Progenitor cell of endocrine pancreas (in vitro differentiated cells): ENCODE measurements at places on chromosomes 13 and 19. TPM values are rescaled to one million over a fixed set of nuclear protein-coding genes. Genes with fewer than 3 reads are reported as not detected.

Gene CPAMD8
- 58.6 and 63.4 TPM in 2 replicates for total RNA-seq

- DNase-seq, result no peak
- no peak overlapping the region for H3K27ac ChIP-seq
- no peak overlapping the region for H3K4me3 ChIP-seq
- H3K27me3 ChIP-seq, result no peaks in the 10 kb centered on the region
- H3K4me1 ChIP-seq, result no peaks in the 10 kb centered on the region
Observed at GRCh38 chr13:112545856-112546255, 42.1 kb downstream of the TUBGCP3 start.

Gene NRTN
- 1.9 and 2.1 TPM in 2 replicates for total RNA-seq

GRCh38 chr13:113322043-113322461 lies 25.0 kb downstream of the LAMP1 start:
- no peak overlapping the region for H3K27ac ChIP-seq
- no peaks in the 10 kb centered on the region for H3K4me1 ChIP-seq

DNA sequence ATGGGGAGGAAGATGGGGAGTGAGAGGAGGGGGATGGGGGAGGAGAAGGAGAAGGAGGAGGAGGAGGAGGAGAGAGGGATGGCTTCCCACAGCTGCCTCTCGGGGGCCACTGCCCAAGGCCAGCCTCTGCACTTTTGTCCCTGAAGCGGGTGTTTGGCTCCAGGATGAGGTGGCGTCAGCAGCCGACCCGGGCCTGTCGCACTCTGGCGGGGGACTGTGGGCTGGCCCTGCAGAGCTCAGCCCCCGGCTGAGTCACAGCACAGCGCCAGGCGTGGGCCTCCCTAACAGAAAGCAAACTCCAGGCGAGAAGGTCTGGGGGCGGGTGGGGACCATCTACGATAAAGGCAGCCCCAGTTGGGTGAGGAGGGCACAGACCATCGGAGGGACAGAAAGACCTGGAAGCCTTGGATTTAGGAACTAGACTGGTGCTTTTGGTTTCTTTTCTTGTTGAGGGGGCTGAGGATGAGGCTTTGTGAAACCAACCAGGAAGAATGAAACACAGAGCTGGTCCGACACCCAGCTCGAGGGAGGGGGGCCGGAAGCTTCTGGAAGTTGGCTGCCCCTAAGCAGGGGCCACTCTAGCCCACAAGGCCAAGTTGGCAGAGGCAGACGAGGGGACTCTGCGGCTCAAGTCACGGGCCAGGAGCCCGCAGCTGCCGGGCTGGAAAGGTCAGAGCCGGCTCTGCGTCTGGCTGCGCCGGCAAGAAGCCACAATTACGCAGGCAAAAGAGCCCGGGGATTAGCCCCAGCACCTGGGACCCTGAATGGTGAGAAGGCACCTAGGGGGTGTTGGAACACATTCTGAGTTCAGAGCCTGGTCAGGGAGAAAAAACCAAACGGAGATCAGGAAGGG lies 18.2 kb downstream of the LSM4 start:
- peak overlapping the region; percentile 51 for H3K4me3 ChIP-seq
- peaks cover 9% of the 10 kb centered on the region for H3K36me3 ChIP-seq
- H3K4me1 ChIP-seq, result peaks cover 16% of the 10 kb centered on the region
- H3K27me3 ChIP-seq, result no peaks in the 10 kb centered on the region
- DNase-seq, result no peak
- peak overlapping the region; percentile 90 for H3K27ac ChIP-seq

Gene CAB39L
- 8.8 and 10.5 TPM in 2 replicates for total RNA-seq

Gene SKA3
- 14.3 and 16.2 TPM in 2 replicates for total RNA-seq

- peak overlapping the region; percentile 76 for H3K27ac ChIP-seq
- no peaks in the 10 kb centered on the region for H3K4me1 ChIP-seq
- H3K36me3 ChIP-seq, result peaks cover 76% of the 10 kb centered on the region
- H3K27me3 ChIP-seq, result no peaks in the 10 kb centered on the region
- no peak for DNase-seq
Observed at GRCh38 chr19:36514012-36514612, 14.0 kb downstream of the ZNF260 start.

Gene BEST2
- total RNA-seq, result not detected in 2 replicates

DNA sequence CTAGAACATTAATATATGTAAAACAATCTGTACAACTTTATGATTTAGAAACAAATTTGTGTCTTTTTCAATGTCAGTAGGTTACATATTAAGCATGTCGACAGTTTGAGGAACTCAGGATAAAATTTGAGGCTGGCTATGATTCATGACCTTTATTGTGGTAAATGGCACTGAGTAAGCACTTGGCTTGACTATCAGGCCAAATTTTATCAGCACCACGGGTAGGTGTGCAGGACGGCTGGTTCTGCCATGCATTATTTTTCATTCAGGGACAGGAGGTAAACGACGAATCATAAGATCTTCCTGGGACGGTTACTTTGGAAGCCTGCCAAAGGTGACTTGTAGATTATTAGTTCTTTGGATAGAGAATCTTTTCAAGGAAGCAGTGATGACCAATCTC lies 19.9 kb upstream of the CYP4F8 start:
- H3K27me3 ChIP-seq, result no peaks in the 10 kb centered on the region
- no peak overlapping the region for H3K27ac ChIP-seq
- no peak overlapping the region for H3K4me3 ChIP-seq
- no peaks in the 10 kb centered on the region for H3K4me1 ChIP-seq

GRCh38 chr19:45515081-45515624 lies 7.9 kb downstream of the VASP start:
- H3K36me3 ChIP-seq, result peaks cover 11% of the 10 kb centered on the region
- H3K27ac ChIP-seq, result no peak overlapping the region
- no peak overlapping the region for H3K4me3 ChIP-seq
- no peaks in the 10 kb centered on the region for H3K27me3 ChIP-seq
- H3K4me1 ChIP-seq, result peaks cover 4% of the 10 kb centered on the region

GRCh38 chr13:33079960-33080359 lies 63.7 kb downstream of the KL start:
- no peaks in the 10 kb centered on the region for H3K4me1 ChIP-seq
- no peak overlapping the region for H3K27ac ChIP-seq
- H3K27me3 ChIP-seq, result no peaks in the 10 kb centered on the region
- no peak for DNase-seq

DNA sequence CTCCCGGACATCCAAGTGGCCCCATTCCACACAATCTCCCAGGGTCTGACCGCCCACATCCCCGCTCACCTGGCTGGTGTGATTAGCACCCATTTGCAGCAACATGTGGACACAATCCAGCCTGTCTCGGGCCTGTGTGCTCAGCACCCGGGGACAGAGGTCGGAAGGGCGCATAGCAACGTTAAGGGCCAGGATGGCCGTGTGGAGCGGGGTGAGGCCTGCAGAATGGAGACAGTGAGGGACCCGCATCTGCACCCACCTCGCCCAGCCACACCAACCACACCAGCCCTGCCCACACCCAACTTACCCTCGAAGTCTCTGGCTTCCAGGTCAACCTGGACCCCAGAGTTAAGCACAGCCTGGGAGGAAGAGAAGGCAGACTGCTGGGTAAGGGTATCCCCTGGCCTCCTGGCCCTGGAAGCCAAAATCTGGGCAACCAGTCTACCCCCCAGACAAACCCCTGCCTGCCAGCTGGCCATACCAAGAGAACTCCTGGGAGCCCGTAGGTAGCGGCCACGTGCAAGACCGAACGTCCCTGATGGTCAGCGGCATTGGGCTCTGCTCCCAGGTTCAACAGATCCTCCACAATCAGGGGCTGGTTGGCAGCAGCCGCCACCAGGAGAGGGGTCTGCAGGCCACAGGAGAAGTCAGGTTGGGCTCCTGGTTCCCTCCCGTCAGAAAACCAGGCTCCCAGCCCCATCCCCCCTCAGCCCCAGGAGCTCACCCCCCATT lies 4.3 kb downstream of the NFKBID start:
- no peak for DNase-seq
- no peaks in the 10 kb centered on the region for H3K27me3 ChIP-seq
- H3K27ac ChIP-seq, result no peak overlapping the region
- H3K4me3 ChIP-seq, result no peak overlapping the region
- no peaks in the 10 kb centered on the region for H3K36me3 ChIP-seq
- peaks cover 5% of the 10 kb centered on the region for H3K4me1 ChIP-seq

Gene TPTE2
- not detected in 2 replicates for total RNA-seq

DNA sequence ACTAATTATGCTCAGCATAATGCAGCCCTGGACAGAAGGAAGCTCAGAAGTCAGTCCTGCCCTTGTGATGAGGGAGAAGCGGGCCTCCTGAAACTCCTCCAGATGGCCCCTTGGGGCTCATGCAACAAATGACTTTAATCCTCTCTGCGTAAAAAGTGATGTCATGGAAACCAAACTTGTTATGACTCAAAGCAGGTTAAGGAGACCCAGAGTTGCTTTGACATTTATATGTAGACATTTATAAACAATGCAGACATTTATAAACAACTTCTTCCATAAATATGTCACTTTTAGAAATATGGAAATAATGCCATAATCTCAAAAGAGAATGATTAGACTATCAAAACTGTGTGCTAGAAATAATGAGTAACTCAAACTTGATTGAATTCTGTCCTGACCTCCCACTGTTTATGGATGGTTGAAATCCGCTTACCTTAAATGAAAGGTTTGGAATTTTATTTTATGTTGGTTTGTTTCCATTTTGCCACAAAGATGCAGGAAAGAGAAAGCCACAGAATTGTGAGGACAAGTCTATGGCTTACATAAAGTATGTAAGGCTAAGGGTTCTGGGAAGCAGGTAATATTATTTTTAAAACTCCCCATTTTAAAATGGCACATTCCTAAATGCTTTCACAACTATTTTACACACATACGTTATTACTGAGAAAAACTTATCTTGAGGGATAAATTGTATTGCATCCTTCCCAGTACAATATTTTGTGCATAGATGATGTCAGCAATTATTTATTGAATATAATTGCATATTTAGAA lies 73.7 kb downstream of the CYSLTR2 start:
- peaks cover 2% of the 10 kb centered on the region for H3K4me1 ChIP-seq
- no peaks in the 10 kb centered on the region for H3K36me3 ChIP-seq
- DNase-seq, result no peak
- peaks cover 8% of the 10 kb centered on the region for H3K27me3 ChIP-seq
- no peak overlapping the region for H3K27ac ChIP-seq

- no peak for DNase-seq
- no peak overlapping the region for H3K27ac ChIP-seq
- H3K27me3 ChIP-seq, result peaks cover 17% of the 10 kb centered on the region
- no peaks in the 10 kb centered on the region for H3K36me3 ChIP-seq
- H3K4me1 ChIP-seq, result peaks cover 3% of the 10 kb centered on the region
Observed at GRCh38 chr19:17926044-17926443, 6.8 kb upstream of the CCDC124 start.

GRCh38 chr13:42852136-42852535 lies 70.8 kb downstream of the FAM216B start:
- peaks cover 3% of the 10 kb centered on the region for H3K4me1 ChIP-seq
- no peak overlapping the region for H3K4me3 ChIP-seq
- no peak for DNase-seq
- H3K27ac ChIP-seq, result no peak overlapping the region
- no peaks in the 10 kb centered on the region for H3K27me3 ChIP-seq

GRCh38 chr19:47111682-47112165 lies 1.9 kb downstream of the ZC3H4 start:
- H3K4me1 ChIP-seq, result peaks cover 43% of the 10 kb centered on the region
- no peak for DNase-seq
- no peaks in the 10 kb centered on the region for H3K27me3 ChIP-seq
- H3K36me3 ChIP-seq, result peaks cover 13% of the 10 kb centered on the region
- peak overlapping the region; percentile 100 for H3K27ac ChIP-seq

Gene KLK2
- total RNA-seq, result not detected in 2 replicates

Gene CYP2A13
- 0.17 TPM in 1 of 2 replicates, not detected in the other for total RNA-seq

Gene ZNF229
- total RNA-seq, result 18.3 and 18.4 TPM in 2 replicates

Gene SMIM44
- total RNA-seq, result not detected in 2 replicates

GRCh38 chr13:39322836-39323585 lies 280.0 kb downstream of the LHFPL6 start:
- DNase-seq, result no peak
- H3K36me3 ChIP-seq, result no peaks in the 10 kb centered on the region
- peaks cover 5% of the 10 kb centered on the region for H3K27me3 ChIP-seq
- no peak overlapping the region for H3K27ac ChIP-seq
- no peaks in the 10 kb centered on the region for H3K4me1 ChIP-seq

DNA sequence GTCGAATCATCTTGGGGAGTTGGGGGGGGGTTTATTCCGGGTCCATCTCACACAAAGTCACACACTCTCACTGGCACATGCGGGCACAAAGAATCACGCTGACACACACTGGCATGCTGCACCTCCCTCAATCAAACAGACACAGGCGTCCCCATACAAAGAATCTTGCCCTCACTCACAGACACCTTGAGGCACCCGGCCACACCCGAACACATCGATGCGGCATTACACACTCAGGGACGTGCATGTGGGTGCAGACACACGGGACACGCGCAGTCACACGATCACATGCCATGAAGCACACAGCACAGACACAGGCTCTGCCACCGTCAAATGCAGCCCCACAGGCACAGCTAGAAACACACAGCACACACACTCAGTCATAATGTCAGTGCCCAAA lies 7.8 kb downstream of the NFIX start:
- no peak for DNase-seq
- no peaks in the 10 kb centered on the region for H3K4me1 ChIP-seq
- peaks cover 79% of the 10 kb centered on the region for H3K27me3 ChIP-seq
- H3K4me3 ChIP-seq, result no peak overlapping the region

DNA sequence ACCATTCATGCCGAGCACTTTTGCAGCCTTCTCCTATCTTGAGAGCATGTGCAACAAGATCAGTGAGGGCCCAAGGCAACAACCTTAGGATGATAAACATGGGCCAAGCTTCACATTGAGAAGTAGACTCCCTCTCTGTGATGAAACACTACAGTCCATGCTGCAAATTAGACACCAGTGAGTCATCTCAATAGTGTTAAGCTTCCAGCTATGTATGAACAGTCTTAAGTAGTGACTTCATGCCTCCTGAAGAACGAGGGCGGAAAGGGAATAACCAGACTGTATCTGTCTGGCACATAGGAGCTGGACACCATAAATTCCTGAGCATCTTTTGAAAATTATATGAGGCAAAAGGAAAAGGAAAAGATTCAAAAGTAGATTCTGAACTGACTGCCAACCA lies 309.9 kb upstream of the SLITRK1 start:
- DNase-seq, result no peak
- no peak overlapping the region for H3K4me3 ChIP-seq
- no peaks in the 10 kb centered on the region for H3K4me1 ChIP-seq
- no peak overlapping the region for H3K27ac ChIP-seq
